HepG2 (cell line): ENCODE measurements at places on chromosomes 12 and 14. TPM values are rescaled to one million over a fixed set of nuclear protein-coding genes. Genes with fewer than 3 reads are reported as not detected.

Gene FKBP11
- 6.0 and 15.5 TPM in 2 replicates for total RNA-seq

DNA sequence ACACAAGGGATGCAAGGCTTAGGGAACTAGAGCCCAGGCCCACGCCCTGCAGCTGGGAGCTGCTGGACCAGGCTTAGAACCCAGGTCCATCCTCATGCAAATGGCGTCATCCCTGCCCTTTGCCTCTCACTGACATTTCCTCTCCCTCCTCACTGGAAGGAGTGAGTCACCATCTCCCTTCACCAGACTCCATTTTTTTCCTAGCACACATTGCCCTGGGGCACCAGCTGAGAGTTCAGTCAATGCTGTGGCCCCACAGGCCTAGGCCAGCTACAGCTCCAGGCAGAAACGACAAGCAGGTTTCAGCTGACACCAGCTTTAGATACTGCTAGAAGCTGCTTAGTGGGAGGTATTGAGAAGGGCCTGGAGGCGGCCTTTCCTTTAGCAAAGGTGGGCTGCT lies 98.9 kb downstream of the RIMBP2 start:
- DNase-seq = no peak
- no peaks in the 10 kb centered on the region for H3K4me1 ChIP-seq
- H3K4me3 ChIP-seq = no peak overlapping the region
- no peaks in the 10 kb centered on the region for H3K36me3 ChIP-seq

DNA sequence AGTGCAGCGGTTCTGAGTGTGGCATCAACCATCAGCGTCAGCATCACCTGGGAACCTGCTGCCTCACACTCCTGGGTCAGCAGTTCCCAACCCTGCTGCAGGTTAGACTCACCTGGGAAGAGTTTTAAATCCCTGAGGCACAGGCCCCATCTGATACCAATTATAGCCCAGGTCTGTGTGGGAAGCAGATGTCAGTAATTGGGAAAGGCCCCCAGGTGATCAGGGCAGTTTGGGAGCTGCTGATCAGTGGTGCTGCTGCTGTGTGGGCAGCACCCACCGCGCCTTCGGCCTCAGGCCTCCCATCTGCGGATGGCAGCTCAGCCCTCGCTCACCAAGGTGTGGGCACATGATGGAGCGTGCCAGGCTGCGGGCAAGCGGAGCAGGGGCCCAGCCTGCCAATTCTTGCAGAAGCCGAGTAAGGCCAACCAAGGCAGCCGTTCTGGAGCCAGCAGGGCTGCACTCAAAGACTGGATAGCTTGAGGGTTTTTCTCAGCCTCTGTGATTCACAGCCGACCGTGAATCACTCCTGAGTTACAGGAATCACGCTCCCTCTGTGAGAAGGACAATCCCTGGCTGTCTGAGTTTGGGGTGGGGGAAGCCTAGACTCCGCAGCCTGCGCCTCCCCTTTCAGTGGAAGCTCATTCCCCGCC lies 155.6 kb upstream of the SFSWAP start:
- H3K36me3 ChIP-seq = no peaks in the 10 kb centered on the region
- no peaks in the 10 kb centered on the region for H3K4me1 ChIP-seq

DNA sequence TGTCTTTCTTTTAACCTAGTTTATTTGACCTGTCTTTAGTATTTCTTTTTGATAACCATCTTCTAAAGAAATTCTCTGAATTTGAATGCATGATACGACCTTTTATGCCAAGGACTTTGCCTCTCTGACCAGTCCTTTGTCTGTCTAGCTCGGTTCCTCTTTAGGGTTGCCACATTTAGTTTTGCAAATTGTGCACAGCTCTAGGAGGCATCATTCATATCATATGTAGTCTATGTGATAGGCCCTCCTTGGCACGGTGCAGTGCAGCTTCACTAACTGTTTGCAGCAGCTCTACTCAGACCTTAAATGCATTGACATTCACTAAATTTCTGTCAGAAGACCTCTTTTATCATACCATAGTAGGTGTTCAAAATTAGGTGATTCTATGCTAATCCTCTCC lies 75.6 kb downstream of the USP15 start:
- no peaks in the 10 kb centered on the region for H3K27me3 ChIP-seq
- H3K36me3 ChIP-seq = no peaks in the 10 kb centered on the region
- H3K27ac ChIP-seq = no peak overlapping the region

Gene ACOT6
- 0.27 TPM in 1 of 2 replicates, not detected in the other for total RNA-seq

Gene PTPN21
- total RNA-seq = 3.3 and 3.7 TPM in 2 replicates
